Activated naive CD4-positive, alpha-beta T cell (primary cell): ENCODE measurements at places on chromosomes 7 and 10.

- no peak for DNase-seq
Measured at GRCh38 chr10:58773944-58774343, 261.3 kb downstream of the BICC1 start.

- no peak for DNase-seq
Measured at GRCh38 chr10:3714967-3715366, 70.0 kb downstream of the KLF6 start.

DNA sequence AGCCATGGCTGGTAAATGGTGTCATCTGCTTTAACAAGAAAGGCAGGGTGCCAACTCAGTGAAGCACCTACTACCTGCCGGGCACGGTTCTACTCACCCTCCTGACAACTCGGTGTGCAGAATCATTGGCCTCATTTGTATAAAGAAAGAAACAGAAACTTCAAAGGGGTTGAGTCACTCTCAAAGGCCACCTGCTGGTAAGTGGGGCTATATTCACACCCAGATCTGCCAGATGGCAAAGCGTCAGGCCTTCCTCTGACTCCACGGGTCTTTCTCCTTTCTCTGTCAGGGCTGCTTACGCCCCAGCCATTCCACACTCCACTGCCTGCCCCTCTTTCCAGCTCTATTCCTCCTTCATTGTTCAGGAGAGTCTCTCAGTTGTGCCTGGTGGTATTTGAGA is 309.2 kb downstream of the GFRA1 start:
- no peak for DNase-seq

- no peak for DNase-seq
Measured at GRCh38 chr10:101003639-101004206, 4.1 kb downstream of the LZTS2 start.

GRCh38 chr7:5348134-5349004 is 65.6 kb downstream of the SLC29A4 start:
- DNase-seq = no peak
